Activated T-cell treated with anti-CD3 and anti-CD28 coated beads for 1 hour (primary cell): ENCODE measurements at places on chromosomes 12 and 14.

- DNase-seq, result no peak
Observed at GRCh38 chr12:98674841-98675240, 29.8 kb downstream of the APAF1 start.

DNA sequence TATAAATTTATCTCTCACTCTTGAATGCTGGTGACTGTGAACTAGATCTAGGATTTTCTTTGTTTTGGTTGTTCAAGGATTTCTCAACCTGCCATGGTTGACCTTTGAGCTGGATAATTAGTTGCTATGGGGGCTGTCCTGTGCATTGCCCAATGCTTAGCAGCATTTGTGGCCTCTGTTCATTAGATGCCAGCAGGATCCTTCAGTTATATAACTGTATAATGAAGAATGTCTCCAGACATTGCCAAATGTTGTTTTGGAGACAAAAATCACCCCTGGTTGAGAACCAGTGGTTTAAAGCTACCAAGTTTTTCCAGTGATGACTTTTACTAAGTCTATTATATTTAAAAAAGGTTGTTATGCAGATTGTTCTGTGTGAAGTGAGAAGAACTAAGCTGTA is 147.9 kb upstream of the STXBP6 start:
- no peak for DNase-seq

DNA sequence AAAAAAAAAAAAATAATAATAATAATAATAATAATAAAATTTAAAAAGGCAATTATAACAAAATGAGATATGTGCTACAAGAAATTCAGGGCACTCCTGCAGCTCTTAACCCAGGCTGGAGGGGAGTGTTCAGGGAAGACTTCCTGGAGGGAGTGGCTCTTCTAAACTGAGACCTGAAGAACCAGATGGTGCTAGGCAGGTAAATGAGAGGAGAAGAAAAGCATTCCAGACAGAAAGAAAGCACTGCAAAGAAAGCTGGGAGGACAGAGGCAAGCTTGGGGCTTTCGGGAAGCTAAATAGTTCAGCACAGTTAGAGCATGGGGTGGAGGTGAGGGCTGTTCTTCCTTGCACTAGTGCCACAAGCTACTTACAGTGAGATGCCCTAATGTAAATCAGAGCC is 9.9 kb upstream of the SRSF9 start:
- DNase-seq, result no peak

GRCh38 chr12:42750356-42750755 is 160.8 kb upstream of the PRICKLE1 start:
- no peak for DNase-seq

DNA sequence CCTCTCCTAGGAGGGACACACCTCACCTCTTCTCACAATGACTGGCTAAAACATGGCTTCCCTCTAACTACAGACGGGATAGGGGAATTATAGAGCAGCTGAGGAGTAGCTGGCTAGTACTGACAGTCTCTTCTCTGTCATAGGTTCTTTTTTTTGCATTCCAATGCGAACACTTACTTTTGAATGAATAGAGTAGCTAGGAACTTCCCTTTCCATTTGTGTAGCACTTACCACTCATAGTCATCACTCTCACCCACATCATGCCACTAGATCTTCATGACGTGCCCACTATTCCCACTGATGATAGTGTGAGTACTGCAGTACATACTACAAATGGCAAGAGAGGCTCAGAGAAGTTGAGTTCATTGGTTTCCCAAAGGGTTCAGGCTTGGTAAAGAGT is 143.9 kb upstream of the HIF1A start:
- no peak for DNase-seq

DNA sequence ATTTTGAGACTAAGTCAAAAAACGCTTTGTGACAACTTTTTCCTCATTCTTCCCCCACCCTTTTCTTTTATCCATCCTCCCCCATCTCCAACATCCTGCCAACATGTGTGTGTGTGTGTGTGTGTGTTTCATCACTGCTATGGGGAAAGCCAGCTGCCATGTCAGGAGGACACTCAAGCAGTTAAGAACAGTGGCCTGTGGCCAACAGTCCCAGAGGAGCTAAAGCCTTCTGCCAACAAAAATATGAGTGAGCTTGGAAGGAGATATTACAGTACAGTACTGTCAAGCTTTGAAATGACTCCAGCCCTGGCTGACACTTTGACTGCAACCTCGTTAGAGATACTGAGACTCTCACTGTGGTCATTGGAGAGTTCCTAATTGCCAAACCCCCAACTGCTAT is 5.0 kb upstream of the CSRP2 start:
- no peak for DNase-seq

DNA sequence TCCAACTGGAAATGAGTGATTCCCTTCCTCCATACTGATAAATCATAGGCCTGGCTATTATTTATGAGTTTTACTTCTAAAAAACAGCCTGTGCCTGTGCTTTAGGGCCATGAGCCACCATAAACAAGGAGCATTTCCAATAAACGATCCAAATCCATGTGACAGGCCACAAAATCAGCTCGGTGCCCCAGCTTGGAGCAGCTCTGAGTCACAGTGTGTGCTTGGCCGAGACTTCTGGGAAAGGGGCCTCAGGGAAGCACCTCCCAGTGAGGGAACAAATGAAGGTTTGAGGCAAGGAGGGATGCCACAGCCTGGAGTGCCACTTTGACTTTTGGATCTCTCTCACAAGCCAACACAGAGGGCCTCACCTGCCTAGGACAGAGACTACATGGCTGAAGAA is 190.4 kb downstream of the NTF3 start:
- no peak for DNase-seq

DNA sequence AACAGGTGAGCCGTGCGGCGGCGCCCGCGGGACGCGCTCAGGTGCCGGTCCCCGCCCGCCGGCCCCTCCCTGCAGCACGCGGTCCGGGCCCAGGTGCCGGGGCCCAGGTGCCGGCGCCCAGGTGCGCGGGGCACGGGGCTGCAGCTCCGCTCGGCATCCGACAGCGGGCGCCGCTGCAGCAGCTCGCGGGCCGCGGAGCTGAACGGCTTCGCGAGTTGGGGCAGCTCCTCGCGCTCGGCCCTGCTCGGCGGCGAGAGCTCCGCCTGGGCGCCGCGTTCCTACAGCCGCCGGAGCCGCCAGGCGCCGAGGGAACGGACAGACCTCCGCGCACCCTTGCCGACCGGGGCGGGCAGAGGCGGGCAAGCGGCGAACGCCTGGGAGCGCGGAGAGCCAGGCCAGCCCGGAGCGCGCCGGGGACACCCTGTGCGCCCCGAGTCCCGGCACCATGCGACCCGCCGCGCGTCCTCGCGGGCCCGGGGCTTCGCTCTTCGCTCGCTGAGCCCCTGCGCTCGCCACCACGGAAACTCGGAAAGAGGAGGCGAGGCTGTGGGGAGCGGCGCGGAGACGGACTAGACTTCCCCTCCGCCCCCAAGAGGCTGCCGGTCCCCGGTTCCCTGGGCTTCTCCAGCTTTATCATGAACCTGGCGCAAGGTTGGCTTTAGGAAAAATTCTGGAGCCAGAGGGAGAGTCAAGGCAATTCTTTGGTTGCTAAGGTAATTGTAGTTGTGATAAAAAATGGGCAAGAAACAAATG is at the start of gene RGS6:
RGS6 (plus strand) TSS at position 201 of the 753 bp plus-strand sequence.
- no peak for DNase-seq

DNA sequence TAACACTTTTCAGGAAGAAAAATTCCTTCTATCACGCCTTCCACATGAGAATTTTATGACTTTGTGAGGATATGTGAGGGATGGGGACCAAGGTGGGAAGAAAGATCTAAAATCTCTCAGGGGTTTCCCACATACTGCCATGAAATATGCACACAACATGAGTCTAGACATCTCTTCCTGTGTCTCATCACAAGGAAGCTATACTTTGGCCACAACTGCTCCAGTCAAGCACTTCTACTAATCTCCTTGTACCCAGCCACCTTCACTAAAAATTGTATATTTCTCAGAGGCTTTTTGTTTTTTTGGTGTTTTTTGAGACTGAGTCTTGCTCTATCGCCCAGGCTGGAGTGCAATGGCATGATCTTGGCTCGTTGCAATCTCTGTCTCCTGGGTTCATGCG is 3.2 kb downstream of the OSBPL8 start:
- no peak for DNase-seq

- no peak for DNase-seq
Observed at GRCh38 chr14:94382716-94383596, 5.4 kb downstream of the SERPINA1 start.
